ENCODE measurements at places on chromosomes 3 and 15.

GRCh38 chr3:72288955-72289691 is 504.2 kb upstream of the PROK2 start:
- no peak for DNase-seq

GRCh38 chr3:175965036-175965435 is 1105.9 kb downstream of the NAALADL2 start:
- no peak for DNase-seq

- no peak for DNase-seq
Measured at GRCh38 chr15:101078669-101079323, 159.6 kb downstream of the LRRK1 start.

GRCh38 chr3:155079746-155080487 is at the start of gene MME:
TSS of gene MME (plus strand) at chr3:155080319. CDS start at chr3:155084168, 3,849 bp downstream.
- DNase-seq: no peak

DNA sequence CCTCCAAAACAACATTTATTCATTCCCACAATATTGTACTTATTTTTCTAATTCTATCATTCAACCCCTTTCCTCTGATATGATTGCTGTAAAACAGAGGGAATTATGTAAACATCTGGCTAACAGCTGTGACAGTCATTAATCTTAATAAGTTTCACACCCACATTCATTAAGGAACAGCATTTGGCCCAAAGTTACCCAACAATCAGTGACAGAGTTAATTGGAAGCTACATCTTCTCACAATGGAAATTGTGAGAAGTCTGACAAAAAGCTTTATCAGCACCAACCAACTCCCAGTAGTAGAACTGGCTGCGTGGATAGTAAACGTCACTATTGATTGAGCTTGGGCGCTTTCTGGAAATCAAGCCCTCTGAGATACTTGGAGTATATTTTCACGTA is 165.8 kb upstream of the SLC24A5 start:
- no peak for DNase-seq

DNA sequence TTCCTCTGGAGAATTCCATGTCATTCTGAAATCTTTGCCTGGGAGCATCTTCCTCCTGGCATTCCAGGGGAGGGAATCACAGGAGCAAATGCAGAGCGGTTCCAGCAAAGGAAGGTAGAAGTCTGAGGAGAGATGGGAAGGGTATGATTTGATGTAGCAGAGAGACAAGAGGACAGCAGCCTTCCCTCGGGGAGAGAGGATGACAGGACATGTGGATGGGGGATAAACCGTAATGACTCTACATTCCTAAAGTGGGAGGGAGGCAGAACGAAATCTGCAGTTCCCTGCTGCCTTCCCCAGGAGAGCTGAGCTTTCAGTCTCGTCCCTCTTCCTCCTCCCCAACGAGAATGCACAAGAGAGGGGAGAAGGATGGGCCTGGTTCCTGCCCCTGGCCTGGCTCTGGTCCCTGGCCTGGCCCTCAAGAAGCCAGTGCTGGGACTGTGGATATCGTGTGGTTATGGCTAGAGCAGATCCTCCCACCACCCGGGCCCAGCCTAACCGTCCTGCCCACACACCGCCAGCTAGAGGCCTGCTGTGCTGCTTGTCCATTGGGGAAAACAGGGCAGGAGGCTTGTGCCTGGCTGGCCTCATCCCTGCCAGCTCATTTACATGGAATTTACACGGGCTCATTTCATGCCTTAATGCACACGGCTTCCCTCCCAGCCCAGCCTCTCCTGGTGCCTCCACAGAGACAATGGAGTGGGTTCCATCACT is 26.6 kb downstream of the SEMA7A start:
- no peak for DNase-seq

- DNase-seq: no peak
Measured at GRCh38 chr3:158970006-158970405, 168.2 kb downstream of the MFSD1 start.

- no peak for DNase-seq
Measured at GRCh38 chr3:38308456-38308855, 26.4 kb downstream of the SLC22A14 start.

GRCh38 chr15:77546870-77547269 is 85.8 kb downstream of the LINGO1 start:
- no peak for DNase-seq

DNA sequence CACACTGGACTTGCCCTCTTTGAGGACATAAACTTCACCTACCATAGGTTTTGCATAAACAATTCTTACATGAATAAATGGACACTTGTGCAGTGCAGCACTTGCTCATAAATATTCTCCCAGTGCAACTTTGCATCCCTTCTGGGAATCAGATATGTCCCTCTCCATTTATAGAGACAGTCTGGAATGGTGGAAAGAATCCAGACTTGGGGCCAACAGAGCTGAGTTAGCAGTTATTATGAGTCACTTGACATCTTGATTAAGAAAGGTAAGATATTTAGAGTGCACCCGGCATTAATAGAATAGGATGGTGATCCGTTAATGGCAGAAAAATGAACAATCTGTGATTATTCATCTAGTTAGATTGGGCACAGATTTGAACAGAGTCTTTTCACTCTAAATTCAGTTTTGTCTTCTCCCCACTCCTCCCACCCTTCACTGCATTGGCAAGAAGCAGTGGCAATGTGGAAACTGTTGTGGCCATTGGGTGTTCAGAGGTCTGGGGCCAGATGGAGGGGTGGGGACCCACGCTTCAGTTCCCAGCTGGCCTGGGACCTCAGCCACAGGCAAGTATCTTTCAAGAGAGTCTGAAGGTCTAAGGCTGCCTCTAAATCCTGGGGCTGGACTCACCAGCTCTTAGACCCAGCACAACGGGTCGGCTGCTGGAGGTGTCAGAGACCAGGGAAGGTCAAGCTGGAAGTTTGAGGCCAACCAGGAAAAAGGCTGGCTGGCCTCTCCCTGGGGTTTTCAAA is 58.9 kb upstream of the KY start:
- DNase-seq: no peak

GRCh38 chr3:21484057-21484827 is 266.8 kb downstream of the ZNF385D start:
- no peak for DNase-seq

DNA sequence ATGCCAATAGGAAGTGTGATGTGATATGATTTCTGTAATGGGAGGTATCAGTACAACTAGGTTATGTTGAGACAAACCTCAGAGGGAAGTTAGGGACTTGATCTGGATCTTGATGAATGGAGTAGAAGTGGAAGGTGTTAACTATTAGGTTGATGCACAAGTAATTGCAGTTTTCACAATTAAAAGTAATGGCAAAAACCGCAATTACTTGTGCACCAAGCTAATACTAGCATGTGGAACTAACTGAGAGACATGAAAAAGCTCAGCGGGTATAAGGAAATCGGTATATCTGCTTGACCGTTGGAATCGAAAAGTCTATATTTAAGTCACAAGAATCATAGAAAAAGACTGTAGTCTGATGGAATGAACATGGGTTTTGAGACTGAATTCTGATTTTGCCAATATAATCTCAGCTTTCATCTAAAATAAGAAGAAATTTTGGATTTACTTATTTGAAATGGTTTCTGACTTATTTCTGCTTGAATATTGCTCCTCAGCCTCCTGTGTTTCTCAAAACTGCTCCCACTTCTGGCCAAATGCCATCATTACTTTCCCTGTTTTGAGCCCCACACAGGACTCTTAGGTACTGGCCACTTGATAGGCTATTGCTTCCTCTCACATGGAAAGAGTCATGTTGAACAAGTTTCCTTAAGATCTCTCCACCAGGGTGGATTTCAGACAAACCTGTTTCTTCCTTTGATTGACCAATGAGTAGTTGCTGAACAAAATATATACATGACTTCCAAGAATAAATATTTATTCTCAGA is 271.5 kb upstream of the COL8A1 start:
- DNase-seq: no peak

DNA sequence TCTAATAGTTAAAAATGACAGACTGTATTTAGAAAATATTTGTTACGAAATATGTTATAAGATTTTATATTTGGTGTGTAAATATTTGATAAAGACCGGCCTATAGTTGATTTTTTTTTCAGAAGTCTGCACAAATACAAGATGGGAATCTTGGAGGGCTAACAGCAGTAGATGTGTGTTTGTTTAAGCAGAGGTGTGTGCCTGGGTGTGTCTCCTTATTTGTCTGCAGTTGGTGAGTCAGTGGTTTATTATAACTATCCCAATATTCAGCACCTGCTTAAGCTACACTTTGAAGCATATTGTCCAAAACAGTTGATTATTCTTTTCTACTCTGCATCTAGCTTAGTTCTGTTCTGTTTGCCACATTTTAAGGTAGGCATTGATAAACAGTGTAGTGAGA is 12.4 kb downstream of the GLCE start:
- no peak for DNase-seq

GRCh38 chr3:140117096-140117526 is 182.1 kb downstream of the CLSTN2 start:
- DNase-seq: no peak

GRCh38 chr3:159848348-159849118 is 140.1 kb upstream of the IL12A start:
- no peak for DNase-seq

- no peak for DNase-seq
Measured at GRCh38 chr15:101469520-101470288, 19.8 kb downstream of the PCSK6 start.

DNA sequence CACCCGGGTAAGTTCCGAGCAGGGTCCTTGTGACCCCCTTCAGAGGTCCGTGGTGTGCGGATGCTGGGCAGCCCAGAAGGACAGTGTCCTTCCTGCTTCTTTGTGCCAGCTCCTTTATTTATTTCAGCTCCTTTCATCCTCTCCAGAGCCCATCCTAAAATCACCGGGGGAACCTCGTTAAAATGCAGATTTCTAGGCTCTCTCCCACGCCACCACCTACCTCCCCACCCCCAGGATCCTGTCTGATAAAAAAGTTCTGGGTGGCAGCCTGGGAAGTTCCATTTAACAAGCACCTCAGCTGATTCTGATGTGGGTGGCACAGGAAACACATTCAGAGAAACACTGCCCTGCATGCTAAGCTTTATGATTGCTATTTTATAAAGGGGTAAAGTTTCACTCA is 12.5 kb upstream of the IGF1R start:
- no peak for DNase-seq

- no peak for DNase-seq
Measured at GRCh38 chr15:56919609-56920366, 1.3 kb downstream of the TCF12 start.

DNA sequence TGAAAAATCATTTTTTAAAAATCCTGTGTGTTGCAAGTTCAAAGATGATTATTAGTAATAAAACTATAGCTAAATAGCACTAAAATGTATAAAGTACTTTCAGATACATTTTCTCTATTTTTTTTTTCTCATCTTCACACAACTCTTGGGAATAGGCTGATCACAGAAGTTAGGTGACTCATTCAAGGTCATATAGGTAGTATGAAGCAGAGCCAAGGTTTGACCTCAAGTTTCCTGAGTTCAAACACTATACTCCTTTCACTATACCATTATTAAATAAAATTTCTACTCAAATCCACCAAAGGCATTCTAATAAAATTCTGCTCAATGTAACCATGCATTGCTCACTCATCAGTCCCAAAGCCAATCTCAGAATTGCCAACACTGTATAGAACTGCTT is 21.3 kb downstream of the FRMD5 start:
- no peak for DNase-seq

DNA sequence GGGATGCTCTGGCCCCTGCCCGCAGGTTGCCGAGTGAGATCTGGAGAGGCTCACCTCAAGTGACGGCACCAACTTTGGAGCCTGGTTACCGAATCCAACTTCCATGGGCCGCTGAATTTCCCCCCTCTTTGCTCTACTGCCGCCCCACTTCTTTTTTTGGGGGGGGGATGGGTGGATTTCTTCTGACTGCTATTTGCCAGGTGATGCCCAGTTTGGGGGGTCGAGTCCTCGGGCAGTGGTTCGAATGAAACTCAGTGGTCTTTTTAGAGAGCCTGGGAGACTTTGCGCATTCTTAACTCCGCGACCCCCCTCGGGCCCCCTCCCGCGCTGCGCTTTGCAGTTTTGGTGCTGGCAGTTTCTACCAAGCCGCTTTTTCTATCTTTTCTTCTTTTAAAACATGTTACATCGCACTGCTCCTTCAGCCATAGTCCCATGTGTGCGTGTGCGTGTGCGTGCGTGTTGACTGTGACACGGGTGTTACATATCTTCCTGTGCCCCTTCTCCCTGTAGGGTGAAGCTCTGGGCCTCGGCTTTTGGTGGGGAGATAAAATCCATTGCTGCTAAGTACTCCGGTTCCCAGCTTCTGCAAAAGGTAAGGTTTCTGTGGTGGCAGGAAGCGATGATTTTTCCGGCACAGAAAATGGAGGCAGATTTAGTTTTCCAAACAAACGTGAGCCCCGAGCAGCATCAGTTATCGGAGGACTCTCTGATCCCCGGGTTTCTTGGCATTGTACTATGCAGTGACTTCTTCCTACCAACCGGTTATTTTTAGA is 837 bp downstream of the CACNA2D3 start:
- no peak for DNase-seq

- DNase-seq: no peak
Measured at GRCh38 chr3:4856136-4856535, 123.1 kb upstream of the BHLHE40 start.

- DNase-seq: no peak
Measured at GRCh38 chr3:170690661-170690981, 104.7 kb upstream of the SLC7A14 start.

GRCh38 chr3:31106204-31106603 is 211.7 kb upstream of the GADL1 start:
- DNase-seq: no peak

DNA sequence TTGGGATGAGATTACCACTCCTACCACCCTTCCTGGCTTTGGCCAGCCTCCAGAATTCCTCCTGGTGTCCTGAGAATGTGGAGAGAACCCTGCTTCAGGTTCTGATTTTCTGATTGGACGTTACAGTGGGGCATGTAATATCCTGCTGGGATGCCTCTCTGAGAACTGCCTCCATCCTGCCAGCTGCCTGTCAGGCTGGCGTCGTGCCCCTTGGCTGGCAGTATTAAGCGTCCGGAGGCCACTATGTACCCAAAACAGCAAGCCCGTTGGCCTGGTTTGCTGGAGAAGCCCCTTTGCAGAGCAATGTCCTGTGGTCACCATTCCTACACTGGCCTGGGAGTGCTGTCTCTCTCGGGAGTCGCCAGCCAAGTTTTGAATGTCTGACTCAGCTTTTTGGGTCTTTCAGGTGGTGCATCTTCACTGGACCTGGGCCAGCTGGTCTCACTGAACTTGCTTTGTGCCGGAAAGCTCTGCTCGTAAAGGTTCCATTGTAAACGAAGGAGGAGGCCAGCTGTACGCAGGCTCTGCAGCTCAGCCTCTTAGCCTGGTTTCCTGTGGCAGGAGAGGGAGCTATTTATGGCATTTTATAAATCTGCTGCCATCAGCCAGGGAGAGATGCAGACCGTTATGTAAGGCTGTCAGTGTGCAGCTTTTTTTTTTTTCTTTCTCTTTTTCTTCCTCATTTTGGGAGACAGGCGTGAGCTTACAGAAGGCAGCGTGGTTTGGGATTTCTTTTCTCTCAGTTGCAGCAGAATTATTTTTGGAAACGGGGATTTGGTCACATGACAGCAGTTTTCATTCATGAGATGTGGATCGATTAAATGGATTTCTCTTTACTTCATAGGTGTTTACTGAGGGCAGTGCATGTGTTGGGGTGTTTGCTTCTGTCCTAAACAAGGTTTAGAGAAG is 19.0 kb upstream of the TRAK1 start:
- DNase-seq: no peak

GRCh38 chr3:113834983-113835382 is 3.6 kb upstream of the GRAMD1C start:
- DNase-seq: no peak

Measured in T-helper 22 cell (primary cell).